ENCODE measurements at places on chromosomes 11 and 22.

GRCh38 chr11:26134481-26135355 is 197.2 kb upstream of the ANO3 start:
- DNase-seq: no peak

DNA sequence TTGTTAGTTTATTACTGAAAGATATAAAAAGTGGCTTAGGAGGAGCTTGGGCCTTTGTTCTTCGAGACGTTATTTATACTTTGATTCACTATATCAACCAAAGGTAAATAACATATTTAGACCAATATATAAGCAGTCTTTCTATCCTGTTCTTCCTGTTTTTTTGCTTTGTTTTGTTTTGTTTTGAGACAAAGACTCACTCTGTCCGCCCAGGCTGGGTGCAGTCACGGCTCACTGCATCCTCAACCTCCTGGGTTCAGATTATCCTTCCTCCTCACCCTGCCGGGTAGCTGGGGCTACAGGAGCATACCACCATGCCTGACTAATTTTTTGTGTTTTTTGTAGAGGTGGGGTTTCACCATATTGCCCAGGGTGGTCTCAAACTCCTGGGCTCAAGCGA is 66.8 kb downstream of the ATM start:
- DNase-seq: no peak

- no peak for DNase-seq
Observed at GRCh38 chr11:121453589-121454299, 977 bp upstream of the SORL1-AS1 start.

DNA sequence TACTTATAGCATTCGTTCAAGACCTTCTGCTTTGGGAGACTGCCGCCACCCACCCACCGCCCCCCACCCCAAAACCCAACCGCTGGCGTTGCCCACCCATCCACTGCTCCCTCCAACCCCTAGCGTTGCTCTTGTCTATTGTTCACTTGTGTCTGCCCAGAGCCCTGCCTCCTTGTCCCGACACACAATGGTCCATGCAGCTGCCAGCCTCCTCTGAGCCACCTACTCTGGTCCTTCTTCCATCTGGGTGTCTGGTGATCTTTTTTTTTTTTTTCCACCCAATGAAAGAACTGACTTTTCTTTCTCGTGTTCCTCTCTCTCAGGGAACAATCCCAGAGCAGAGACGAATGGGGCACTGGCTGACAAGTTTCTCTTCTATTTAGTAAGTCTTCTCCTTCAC is 256.0 kb upstream of the SESN3 start:
- no peak for DNase-seq

GRCh38 chr11:83000381-83000780 is 71.3 kb downstream of the RAB30 start:
- DNase-seq: no peak

Measured in activated T-cell treated with anti-CD3 and anti-CD28 coated beads for 48 hours (primary cell).